Fibroblast of villous mesenchyme (primary cell): ENCODE measurements at places on chromosomes 2 and 18. TPM values are rescaled to one million over a fixed set of nuclear protein-coding genes. Genes with fewer than 3 reads are reported as not detected.
A peak's percentile ranks its signal among the peaks of the same experiment; 100 is the strongest.

- no peak for DNase-seq
These were observed 106.7 kb upstream of the FSHR start for GRCh38 chr2:49260979-49261538.

DNA sequence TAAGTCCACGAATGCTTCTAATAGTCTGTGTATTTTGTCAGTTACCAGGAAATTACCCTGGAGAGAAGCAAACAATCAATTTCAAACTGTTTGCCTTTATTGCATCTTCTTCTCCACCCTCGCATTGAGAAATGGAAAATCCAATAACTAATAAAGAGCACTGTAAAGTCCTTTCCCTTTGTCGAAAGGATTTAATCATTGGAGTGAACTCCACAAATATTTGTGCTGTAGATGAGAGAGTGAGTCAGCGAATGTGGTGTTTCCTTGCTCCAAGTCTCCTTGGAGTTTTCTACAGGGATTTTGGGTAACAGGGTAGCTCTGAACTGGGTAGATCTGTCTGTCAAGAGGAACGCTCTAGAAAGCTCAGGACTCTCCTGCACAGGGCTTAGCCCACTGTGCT lies 240.2 kb downstream of the KCNS3 start:
- DNase-seq = no peak

- DNase-seq = peak; percentile 91
These were observed at the start of gene TMEM17 for GRCh38 chr2:62505750-62506420. TSS of gene TMEM17 (minus strand) at chr2:62506195. CDS start at chr2:62506129, 66 bp downstream.

GRCh38 chr2:223597076-223597475 lies 5.1 kb downstream of the SCG2 start:
- peak; percentile 61 for DNase-seq

GRCh38 chr2:22520369-22521288 lies 864.4 kb upstream of the KLHL29 start:
- DNase-seq = no peak

DNA sequence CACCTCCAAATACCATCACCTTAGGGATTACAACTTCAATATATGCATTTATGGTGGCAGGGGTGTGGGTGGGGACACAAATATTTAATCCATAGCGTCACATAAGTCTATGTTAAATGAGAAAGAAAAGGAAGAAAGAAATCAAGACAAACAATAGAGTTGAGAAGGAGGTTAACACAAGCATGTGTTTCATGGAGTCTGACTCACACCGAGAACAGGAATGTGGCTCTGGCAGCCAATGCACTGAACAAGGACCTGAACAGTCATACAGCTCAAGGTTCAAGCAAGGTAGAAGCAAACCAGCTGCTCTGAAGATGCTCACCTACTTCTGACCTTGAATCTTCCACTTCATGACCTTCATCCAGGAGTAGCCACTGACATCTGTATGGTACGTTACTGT lies 36.2 kb upstream of the LPIN1 start:
- DNase-seq = peak; percentile 55

- DNase-seq = peak; percentile 73
These were observed 237.3 kb downstream of the OSR1 start for GRCh38 chr2:19120941-19121750.

DNA sequence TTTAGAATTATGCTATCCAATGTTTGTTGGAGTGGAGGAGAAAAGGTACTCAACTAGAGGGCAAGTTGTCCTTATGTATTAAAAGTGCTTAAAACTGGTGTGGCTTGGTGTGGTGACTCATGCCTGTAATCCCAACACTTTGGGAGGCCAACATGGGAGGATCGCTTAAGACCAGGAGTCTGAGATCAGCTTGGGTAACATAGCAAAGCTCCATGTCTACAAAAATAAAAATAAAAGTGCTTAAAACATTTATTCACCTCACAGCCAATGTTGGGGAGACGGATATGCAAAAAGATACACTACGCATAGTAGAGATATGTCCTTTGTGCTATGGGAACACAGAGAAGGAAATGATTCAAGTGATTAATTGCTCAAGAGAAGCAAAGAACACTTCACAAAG lies 19.3 kb upstream of the TNFAIP6 start:
- no peak for DNase-seq

DNA sequence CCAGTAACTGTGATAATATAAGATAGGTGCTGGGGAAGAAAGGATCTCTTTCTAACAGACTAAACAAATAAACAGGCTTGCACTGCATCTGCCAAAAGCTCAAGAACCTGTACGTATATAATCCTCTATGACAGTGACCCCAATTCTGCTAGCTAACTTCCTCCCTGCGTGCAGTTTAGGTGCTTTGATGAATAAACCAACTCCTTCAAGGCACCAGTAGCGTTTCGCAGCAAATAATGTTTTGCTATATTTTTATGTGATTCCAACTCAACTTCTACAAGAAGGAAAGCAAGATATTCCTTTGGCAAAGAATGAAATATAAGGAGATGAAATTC lies 135.5 kb upstream of the CHAC2 start:
- DNase-seq = no peak

Gene GPR39
- total RNA-seq = 3.2 and 5.6 TPM in 2 replicates

Gene ARHGEF33
- 0.32 and 0.43 TPM in 2 replicates for total RNA-seq

Gene IL1R2
- 0.32 TPM in 1 of 2 replicates, not detected in the other for total RNA-seq

Gene AMER3
- not detected in 2 replicates for total RNA-seq

Gene NT5C1B
- not detected in 2 replicates for total RNA-seq
